Chondrocyte (in vitro differentiated cells): ENCODE measurements at places on chromosomes 2 and 18.

DNA sequence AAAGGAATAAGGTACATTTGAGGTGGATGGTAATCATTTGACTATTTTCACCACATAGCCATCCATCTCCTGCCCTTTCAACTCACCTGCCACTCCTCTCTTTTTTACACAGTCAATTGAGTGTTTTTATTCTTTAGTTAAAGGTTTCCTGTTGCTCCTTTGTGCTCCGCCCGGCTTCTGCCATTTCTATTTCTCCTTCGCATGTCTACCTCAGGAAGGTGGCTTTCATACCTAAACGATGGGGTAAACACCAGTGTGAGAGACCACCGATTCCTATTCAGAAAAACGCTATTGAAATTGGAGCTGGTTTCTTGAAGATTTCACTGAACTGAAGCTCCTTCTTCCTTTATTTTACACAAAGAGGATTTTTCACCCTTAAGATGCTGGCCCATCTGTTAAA lies 1628.0 kb upstream of the PIK3C3 start:
- H3K27me3 ChIP-seq = peaks cover 2% of the 10 kb centered on the region
- H3K4me3 ChIP-seq = no peak overlapping the region
- DNase-seq = no peak
- no peaks in the 10 kb centered on the region for H3K4me1 ChIP-seq
- H3K36me3 ChIP-seq = peaks cover 3% of the 10 kb centered on the region

GRCh38 chr18:78687736-78688135 lies 291.9 kb upstream of the SALL3 start:
- no peak overlapping the region for H3K4me3 ChIP-seq
- no peak overlapping the region for H3K27ac ChIP-seq
- no peaks in the 10 kb centered on the region for H3K27me3 ChIP-seq
- no peak for DNase-seq
- no peaks in the 10 kb centered on the region for H3K4me1 ChIP-seq

DNA sequence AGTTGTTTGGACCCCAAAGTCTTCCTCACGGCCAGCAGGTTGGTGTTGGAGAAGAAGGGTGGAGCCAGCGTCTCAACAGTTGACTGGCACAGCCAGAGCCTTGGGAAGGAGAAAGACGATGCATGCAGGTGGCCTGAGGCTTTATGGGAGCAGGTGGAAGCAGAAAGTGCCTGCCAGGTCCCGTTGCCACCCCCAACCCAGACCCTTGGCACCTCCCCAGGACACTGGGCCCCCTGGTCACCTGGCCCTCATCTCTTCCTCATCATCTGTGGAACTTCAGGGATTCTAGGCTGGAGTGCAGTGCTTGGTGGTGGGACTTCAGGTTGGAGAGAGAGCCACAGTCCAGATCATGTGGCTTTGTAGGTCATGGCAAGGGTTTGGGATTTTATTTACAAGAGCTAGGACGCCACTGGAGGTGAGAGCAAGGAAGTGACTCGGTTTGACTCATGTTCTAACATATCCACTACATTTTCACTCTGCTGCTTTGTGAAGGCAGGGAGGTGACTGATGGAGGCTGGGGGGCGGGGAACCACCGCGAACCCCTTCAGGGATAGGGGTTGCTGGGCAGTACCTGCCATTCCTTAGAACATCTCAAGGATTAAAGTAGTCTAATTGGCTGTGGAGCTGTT lies 62.5 kb upstream of the B3GNT7 start:
- peaks cover 22% of the 10 kb centered on the region for H3K4me1 ChIP-seq
- H3K4me3 ChIP-seq = no peak overlapping the region
- no peak for DNase-seq
- H3K36me3 ChIP-seq = peaks cover 44% of the 10 kb centered on the region
- no peak overlapping the region for H3K27ac ChIP-seq

DNA sequence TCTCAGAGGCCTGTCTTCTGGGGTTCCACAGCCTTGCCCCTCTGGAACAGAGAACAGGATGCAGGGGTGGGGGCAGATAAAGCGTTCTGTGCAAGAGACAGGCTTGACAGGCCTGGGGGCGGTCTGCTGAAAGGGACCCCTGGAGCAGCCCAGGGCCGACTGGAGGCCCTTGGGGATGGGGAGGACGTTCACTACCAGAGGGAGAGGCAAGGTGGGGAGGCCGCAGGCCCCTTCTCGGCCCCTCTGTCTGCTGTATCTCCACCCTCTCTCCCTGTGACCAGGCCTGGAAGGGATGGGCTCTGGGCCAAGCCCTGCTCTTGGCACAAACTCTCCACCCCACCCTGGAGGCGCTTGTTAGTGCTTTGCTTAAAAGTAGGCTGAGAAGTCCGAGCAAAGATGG lies 27.3 kb upstream of the INHBB start:
- DNase-seq = peak; percentile 62
- no peak overlapping the region for H3K4me3 ChIP-seq
- peaks cover 1% of the 10 kb centered on the region for H3K36me3 ChIP-seq

GRCh38 chr2:222753251-222753824 lies 81.9 kb downstream of the MOGAT1 start:
- H3K4me1 ChIP-seq = peaks cover 50% of the 10 kb centered on the region
- no peaks in the 10 kb centered on the region for H3K36me3 ChIP-seq
- peak overlapping the region; percentile 31 for H3K4me3 ChIP-seq
- peak overlapping the region; percentile 86 for H3K27ac ChIP-seq
- DNase-seq = no peak

DNA sequence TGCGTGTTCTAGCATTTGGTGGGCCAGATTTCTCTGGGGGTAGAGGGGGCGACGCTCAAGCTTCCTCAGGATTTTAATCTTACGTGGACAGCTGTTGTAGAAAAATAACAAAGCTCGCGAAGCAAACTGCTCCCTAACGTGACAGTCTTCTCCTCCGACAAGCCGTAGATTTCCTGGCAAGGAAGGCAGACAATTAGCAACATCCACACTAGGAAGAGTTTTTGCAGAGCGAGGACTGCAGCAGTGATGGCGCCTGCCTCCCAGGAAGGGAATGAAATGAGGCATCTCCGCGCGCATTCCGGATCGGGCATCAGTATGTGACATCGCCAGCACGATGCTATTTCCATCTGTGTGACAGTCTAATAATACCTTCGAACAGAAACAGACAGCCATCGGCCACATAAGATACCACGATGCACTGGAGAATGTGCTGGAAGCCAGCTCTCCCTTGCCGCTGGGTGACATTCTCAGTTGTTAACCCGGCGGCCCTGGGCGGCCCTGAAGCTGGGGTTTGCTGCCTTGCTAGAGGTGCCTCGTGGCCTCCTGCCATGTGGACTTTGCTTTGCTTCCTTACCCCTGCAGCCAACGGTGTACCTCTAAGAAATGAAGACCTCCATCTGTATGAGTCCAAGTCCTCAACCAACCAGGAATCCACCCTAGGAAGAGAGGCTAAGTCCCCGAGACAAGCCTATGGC lies 101.8 kb upstream of the AGAP1 start:
- peaks cover 4% of the 10 kb centered on the region for H3K27me3 ChIP-seq
- no peak overlapping the region for H3K4me3 ChIP-seq
- no peaks in the 10 kb centered on the region for H3K4me1 ChIP-seq

- H3K36me3 ChIP-seq = no peaks in the 10 kb centered on the region
- no peak overlapping the region for H3K27ac ChIP-seq
- no peak overlapping the region for H3K4me3 ChIP-seq
- H3K27me3 ChIP-seq = peaks cover 18% of the 10 kb centered on the region
- peaks cover 8% of the 10 kb centered on the region for H3K4me1 ChIP-seq
Measured at GRCh38 chr2:143142598-143142997, 13.4 kb downstream of the ARHGAP15 start.

DNA sequence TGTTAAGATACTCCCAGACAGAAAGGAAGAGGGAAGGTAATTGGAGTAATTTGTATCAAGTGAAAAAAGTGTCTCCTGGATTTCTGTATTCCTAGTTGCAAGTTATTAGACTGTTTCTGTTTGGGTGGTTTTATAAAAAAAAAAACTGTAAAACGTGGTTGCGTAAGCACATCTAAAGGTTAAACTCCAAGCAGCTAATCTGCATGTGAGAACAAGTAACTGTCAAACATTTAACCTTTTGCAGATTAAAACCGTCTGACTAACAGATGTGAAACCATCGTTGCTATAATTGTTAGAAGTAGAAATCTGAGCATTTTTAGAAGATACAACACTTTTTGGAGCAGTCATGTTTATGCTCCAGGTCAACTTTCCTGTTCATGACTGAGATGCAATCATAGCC lies 72.3 kb downstream of the AFF3 start:
- H3K4me3 ChIP-seq = no peak overlapping the region
- H3K27ac ChIP-seq = peak overlapping the region; percentile 10
- H3K36me3 ChIP-seq = peaks cover 14% of the 10 kb centered on the region
- no peak for DNase-seq
- H3K4me1 ChIP-seq = peaks cover 73% of the 10 kb centered on the region

GRCh38 chr2:23386339-23387220 lies 1.6 kb downstream of the KLHL29 start:
- no peak for DNase-seq
- H3K4me3 ChIP-seq = peak overlapping the region; percentile 90
- peaks cover 4% of the 10 kb centered on the region for H3K27me3 ChIP-seq
- no peak overlapping the region for H3K27ac ChIP-seq
- no peaks in the 10 kb centered on the region for H3K36me3 ChIP-seq

GRCh38 chr2:237456200-237456843 lies 30.7 kb upstream of the MLPH start:
- peak; percentile 95 for DNase-seq
- H3K36me3 ChIP-seq = no peaks in the 10 kb centered on the region
- H3K4me1 ChIP-seq = peaks cover 76% of the 10 kb centered on the region
- H3K27me3 ChIP-seq = no peaks in the 10 kb centered on the region
- peak overlapping the region; percentile 89 for H3K27ac ChIP-seq
- H3K4me3 ChIP-seq = no peak overlapping the region

- H3K27ac ChIP-seq = no peak overlapping the region
- no peaks in the 10 kb centered on the region for H3K4me1 ChIP-seq
- H3K4me3 ChIP-seq = no peak overlapping the region
- DNase-seq = no peak
Measured at GRCh38 chr2:169129703-169130243, 60.4 kb downstream of the DHRS9 start.

DNA sequence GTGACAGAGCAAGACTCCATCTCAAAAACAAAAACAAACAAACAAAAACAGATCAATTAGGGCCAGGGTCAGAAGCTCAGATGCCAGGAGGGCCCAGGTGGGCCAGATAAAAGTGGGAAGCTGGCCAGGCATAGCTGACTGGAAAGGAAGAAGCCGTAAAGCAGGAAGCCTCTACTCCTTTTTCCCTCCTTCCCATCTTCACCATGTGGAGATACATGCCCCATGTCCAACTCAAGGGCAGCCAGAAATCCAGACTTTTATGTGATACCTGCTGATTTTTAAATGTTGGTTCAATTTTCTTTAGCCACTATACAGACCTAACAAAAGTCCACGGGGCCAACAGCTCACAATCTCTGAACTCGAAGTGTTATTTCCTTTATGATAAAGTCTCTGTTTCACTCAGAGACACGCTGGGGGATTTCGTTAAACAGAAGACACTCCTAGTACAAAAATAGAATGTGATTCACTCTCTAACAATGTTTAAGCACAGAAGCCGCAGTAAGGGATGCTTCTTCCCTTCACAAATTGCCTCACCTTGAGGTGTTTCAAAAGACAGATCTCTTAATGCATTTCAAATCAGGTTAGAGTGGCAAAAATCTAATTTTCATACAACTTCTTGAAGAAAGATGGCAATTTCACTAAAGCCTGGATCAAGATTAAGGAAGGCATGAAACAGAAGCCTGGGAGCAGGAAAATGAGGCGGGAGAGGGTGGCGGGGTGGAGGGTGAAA lies 14.0 kb downstream of the TMEM247 start:
- H3K36me3 ChIP-seq = no peaks in the 10 kb centered on the region
- no peaks in the 10 kb centered on the region for H3K27me3 ChIP-seq
- H3K4me3 ChIP-seq = no peak overlapping the region
- DNase-seq = no peak

DNA sequence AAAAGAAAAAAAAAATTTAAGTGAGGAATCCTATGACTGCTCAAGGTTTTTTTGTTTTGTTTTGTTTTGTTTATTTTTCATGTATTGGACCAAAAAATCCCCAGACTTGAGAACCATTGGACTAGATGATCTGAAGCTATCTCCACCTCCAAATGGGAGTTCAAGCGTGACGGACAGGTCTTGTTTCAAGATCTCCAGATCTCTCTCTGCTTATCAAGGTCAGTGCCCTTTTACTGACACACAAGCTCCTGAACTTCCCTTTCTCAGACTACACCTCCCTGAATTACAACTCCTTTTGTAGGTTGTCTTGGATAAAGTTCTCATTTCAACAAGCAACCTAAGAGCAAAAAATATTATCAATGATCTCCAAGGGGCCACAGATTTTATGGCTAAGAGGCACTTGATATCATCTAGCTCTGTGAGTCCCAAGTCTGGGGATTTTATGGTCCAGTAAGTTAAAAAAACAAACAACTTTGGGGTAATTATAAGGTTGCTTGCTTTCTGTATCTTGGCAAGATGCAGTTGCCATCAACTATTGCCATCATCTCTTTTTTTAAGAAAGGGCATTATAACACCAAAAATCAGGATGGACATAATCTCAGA lies 396.0 kb upstream of the ATP5MC3 start:
- no peaks in the 10 kb centered on the region for H3K4me1 ChIP-seq
- H3K4me3 ChIP-seq = no peak overlapping the region
- no peak for DNase-seq
- no peaks in the 10 kb centered on the region for H3K36me3 ChIP-seq
- H3K27ac ChIP-seq = no peak overlapping the region

DNA sequence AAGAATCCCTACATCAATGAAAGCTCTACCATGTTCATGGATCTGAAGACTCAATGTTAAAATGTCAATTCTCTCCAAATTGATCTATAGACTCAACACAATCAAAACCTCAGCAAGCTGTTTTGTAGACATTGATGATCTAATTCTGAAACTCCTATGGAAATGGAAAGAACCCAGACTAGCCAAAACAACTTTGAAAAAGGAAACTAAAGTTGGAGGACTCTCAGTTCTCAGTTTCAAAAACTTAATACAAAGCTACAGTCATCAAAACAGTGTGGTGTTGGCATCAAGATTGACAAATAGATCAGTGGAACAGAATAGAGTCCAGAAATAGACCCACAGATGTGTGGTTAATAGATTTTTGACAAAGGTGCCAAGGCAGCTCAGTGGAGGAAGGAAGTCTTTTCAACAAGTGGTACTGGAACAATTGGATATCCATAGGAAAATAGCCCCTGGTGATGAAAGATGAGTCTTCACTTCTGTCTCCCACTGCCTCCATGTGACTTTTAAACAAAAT lies 30.4 kb downstream of the LBH start:
- H3K27ac ChIP-seq = no peak overlapping the region
- no peak overlapping the region for H3K4me3 ChIP-seq
- no peak for DNase-seq
- peaks cover 18% of the 10 kb centered on the region for H3K4me1 ChIP-seq
- no peaks in the 10 kb centered on the region for H3K27me3 ChIP-seq

DNA sequence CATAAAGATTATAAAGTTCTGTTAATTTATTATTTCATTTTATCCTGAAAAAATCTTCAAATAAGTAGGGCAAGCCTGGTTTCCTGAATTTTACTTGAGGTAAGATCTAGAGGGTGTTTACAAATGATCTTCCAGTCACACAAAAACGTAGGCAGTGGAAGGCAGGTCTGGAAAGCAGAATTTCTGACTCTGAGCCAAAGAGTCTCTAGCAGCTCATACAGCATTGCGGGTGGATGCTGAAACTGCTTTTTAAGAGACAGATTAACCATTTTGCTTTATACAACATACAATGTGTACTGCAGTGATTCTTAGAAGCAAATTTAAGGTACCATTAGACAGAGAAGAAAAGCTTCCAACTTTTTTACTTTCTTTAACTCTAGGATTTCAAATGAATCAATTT lies 117.0 kb downstream of the FTCDNL1 start:
- H3K4me1 ChIP-seq = no peaks in the 10 kb centered on the region
- no peak overlapping the region for H3K4me3 ChIP-seq
- H3K27ac ChIP-seq = no peak overlapping the region
- DNase-seq = no peak
- no peaks in the 10 kb centered on the region for H3K36me3 ChIP-seq

GRCh38 chr2:205590759-205591158 lies 91.5 kb upstream of the NRP2 start:
- H3K36me3 ChIP-seq = no peaks in the 10 kb centered on the region
- H3K4me1 ChIP-seq = peaks cover 37% of the 10 kb centered on the region
- DNase-seq = no peak
- H3K27me3 ChIP-seq = no peaks in the 10 kb centered on the region
